ENCODE measurements at places on chromosomes 1 and 21. TPM values are rescaled to one million over a fixed set of nuclear protein-coding genes. Genes with fewer than 3 reads are reported as not detected.

DNA sequence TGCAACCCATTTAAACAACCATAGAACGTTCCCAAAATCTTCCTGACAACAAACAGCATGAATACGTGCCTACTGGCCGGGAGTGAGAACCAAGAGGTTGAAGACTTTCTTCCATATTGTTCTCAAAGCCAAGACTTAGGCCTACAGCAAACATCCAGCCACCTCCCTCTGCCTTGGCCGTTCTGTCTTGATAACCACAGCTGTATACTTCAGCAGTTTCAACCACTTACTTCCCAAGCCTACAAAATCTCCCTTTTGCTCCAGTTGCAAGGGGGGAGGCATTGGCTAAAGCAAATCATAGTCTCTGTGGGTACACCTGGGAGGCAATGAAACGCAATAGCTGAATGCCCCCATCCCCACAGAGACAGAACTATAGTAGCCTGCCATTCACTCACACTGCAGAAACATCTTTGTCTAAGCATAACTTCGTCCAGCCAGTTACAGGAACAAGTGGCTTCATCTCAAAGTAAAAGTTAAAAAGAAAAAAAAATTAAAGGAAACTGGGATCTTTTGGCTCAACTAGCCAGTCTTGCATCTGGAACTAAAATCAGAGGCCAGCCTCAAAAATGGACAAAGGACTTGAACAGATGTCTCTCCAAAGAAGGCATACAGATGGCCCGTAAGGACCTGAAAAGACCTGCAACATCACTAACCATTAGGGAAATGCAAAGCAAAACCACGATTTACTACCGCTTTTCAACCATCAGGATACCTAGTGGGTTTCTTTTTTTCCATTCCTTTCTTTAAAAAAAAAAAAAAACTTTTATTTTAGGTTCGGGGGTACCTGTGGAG lies 186.0 kb downstream of the PSMG1 start:
- peaks cover 43% of the 10 kb centered on the region for H3K4me1 ChIP-seq
- no peaks in the 10 kb centered on the region for H3K27me3 ChIP-seq

GRCh38 chr1:112478314-112478713 lies 30.5 kb upstream of the WNT2B start:
- H3K4me1 ChIP-seq = no peaks in the 10 kb centered on the region
- H3K27me3 ChIP-seq = no peaks in the 10 kb centered on the region
- H3K4me3 ChIP-seq = no peak overlapping the region
- H3K36me3 ChIP-seq = no peaks in the 10 kb centered on the region
- DNase-seq = no peak

DNA sequence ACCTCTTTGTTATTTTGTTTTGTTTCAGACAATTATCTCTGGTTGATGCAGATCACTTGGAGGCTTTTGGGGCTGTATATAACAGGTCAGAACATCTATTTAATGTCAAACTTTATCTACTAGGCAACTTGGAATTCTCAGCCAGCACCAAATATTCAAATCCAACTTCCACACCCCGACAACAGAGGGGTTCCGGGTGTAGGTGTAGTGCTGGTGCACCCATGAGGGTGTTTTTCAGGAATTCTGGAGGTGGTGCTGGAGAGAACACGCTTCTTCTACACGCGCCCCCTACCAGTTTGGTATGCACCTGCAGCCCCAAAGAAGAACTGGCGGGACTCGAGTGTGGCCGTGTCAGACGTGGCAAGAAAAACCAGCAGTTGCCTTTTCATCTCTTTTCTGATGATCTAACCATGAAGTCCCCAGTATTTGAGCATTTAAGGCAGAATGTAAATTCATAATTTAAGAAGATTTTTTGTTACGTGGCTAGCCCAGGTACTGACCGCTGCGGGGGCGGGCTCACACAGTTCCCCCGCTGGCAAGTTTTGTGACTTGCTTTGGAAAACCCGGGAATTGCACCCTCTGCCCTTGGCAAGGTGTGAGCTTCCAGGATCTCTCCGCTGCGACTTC lies 462 bp upstream of the TLCD4 start:
- peak; percentile 50 for DNase-seq
- peaks cover 35% of the 10 kb centered on the region for H3K27me3 ChIP-seq
- H3K4me1 ChIP-seq = no peaks in the 10 kb centered on the region
- H3K36me3 ChIP-seq = no peaks in the 10 kb centered on the region
- peak overlapping the region; percentile 38 for H3K4me3 ChIP-seq

DNA sequence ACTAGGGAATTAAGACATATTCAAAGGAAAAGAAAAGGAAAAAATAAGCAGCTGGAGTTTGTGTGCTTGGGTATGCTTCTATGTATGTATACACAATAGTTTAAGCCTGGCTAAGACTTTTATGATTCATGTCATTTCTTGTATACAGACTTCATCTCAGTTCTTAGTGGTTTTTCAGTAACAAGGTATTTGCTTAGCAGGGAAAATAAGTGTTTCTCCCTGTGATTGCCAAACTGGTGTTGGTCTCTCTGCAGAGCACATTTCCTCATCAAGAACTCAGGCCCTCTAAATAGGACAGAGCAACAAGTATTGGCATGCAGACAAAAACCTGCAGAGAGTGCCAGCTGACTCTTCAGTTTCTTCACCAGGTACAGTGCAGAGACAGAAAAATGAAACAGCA lies 484.4 kb upstream of the ZRANB2 start:
- no peak for DNase-seq
- H3K36me3 ChIP-seq = no peaks in the 10 kb centered on the region
- no peak overlapping the region for H3K27ac ChIP-seq
- H3K27me3 ChIP-seq = no peaks in the 10 kb centered on the region
- H3K4me3 ChIP-seq = no peak overlapping the region
- no peaks in the 10 kb centered on the region for H3K4me1 ChIP-seq

- DNase-seq = peak; percentile 97
- H3K27me3 ChIP-seq = no peaks in the 10 kb centered on the region
- no peaks in the 10 kb centered on the region for H3K36me3 ChIP-seq
- H3K4me1 ChIP-seq = peaks cover 27% of the 10 kb centered on the region
- no peak overlapping the region for H3K4me3 ChIP-seq
Observed at GRCh38 chr1:232012773-232013386, 386.3 kb downstream of the DISC1 start.

DNA sequence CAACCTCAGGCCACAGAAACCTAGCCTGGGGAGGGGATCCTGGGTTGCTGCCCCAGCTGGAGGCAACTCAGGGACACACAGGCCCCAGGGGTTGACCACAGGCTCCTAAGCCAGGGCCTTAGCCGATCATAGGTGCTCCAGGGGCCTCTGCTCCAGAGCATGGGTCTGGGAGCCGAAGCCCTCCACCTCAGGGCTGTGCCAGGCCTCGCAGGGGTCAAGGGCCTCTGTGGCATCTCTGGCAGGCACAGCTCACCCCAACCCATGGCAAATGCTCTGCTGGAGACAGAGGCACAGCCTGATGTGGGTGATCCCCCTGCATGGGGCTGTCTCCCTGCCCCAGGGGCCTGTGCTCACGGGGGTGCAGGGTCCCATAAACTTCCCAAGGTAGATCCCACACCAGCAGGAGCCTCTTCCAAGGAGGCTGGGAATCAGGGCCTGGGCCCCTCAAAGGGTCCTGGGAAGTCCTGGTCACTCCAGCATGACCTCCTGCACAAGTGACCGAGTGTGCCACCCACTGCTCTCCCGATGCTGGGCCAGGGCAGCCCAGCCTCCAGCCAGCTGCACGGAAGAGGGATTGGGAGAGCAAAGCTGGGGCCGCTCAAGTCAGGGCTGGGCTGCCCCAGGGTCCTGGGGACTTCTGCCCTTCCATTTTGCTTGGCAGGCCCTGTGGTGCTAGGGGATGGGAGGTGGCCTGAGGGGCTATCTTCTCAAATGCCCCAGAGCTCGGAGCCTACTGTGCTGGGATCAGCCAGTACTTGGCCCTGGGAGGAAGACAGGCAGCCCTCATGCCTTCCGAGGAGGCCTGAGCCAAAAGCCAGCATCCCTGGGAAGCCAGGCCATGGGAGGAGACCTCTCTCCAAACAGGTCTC lies 22.2 kb upstream of the PRSS38 start:
- no peak overlapping the region for H3K4me3 ChIP-seq
- no peak overlapping the region for H3K27ac ChIP-seq
- H3K4me1 ChIP-seq = peaks cover 4% of the 10 kb centered on the region
- H3K27me3 ChIP-seq = no peaks in the 10 kb centered on the region
- no peaks in the 10 kb centered on the region for H3K36me3 ChIP-seq

Gene CLCA2
- total RNA-seq = 0.11 TPM

Gene NMNAT2
- 0.38 TPM for total RNA-seq

Gene MRPL55
- 57.0 TPM for total RNA-seq
